ENCODE measurements at places on chromosomes 2 and 18.

- DNase-seq, result peak; percentile 50
Observed at GRCh38 chr2:135818937-135819610, 17.9 kb downstream of the LCT start.

DNA sequence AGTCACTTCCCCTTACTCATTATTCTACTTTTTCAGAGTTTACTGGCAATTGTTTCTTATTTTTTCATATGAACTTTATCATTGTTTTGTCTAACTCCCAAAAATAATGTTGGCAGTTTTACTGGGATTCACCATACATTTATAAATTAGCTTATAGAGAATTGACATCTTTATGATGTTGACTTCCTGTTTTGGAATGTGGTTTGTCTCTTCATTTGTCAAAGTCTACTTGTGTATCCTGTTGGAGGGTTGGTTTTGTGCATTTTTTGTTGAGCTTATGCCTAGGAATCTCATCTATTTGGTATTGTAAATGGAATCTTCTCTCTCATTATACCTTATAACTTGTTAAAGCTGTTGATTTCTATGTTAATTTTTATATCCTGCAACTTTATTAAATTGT lies 16.4 kb downstream of the EPC2 start:
- DNase-seq, result no peak

DNA sequence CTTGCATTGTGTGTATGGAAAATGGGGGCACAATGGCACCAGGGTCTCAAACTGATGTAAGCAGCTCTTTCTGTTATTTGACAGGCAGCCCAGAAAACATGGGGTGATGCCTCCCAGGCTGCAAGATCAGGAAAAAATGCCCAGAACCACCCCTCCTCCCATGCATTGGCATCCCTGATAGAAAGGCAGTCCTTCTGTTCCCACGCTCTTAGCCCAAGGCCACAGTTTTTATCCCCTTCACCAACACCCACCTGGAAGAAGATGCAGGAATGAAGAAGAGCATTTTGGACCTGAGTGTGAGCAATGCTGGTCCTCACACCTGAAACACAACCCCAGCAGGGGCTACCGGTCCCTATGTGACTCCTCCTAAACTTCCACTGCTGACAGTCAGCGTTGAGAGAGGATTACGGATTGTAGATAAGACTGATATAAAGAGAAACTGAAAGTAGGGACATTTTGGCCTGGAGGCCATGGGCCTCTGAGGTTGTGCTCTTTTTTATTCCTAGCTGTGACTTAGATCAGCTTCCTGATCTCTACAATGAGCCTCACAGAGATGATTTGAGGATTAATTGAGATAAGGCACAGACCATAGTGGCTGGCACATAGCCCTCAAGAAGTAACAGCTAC lies 386.0 kb upstream of the ATP5MC3 start:
- no peak for DNase-seq

- no peak for DNase-seq
Observed at GRCh38 chr2:232632904-232633412, 446 bp upstream of the EFHD1 start.

DNA sequence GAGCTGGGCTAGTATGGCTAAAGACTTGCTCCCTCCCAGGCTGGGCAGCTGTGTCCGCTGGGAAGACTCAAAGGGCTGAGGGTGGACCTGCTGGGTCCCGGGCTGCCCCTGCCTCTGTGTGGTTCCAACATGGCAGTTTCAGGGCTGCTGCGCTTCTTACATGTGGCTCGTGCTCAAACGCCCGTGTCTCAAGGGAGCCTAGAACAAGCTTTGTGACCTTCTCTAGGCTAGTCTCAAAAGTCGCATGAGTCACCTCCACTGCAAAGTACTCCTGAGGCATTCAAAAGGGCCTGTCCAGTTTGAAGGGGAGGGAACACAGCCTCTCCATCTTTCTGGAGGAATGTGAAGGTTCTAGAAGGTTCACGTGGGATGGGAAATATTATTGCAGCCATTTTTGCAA lies 44.7 kb upstream of the RAB31 start:
- DNase-seq, result no peak

DNA sequence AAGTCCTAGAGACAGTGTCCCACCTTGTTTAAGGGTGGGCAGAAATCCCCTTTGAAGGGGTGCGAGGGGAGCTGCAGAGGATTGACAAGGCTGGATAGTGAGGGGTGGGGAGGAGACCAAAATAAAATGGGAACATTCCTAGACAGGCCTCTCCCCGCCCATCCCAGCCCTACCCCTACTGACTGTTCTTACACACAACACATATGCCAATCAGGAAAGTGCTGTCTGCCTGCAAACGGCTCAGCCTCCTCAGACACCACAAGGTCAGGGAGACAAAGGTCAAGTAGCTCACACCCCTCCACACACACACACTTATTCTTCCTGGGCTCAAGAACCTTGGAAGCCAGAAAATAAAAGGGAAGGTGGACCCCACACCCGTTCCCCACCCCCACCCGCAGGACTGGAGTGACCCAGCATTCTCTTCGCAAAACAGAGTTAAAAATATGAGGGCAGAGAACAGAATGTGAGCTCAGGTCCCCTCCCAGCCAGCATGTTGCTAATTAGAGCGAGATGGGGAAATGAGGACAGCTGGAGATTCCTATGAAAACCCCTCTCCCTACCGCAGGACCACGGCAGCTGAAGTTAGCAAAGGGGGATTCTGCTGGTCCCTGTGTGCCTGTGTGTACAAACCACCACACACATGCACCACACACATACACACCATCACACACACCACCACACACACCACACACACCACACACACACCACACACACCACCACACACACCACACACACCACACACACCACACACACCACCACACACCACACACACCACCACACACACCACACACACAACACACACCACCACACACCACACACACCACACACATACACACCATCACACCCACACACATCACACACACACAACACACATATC lies 197.8 kb downstream of the TNS1 start:
- no peak for DNase-seq
